Dorsolateral prefrontal cortex (tissue), 122 donors: ENCODE measurements at places on chromosomes 1 and 21.
A peak's percentile ranks its signal among the peaks of the same experiment; 100 is the strongest.

GRCh38 chr1:201370500-201370899 lies 7.0 kb downstream of the TNNT2 start:
- DNase-seq = no peak

GRCh38 chr1:91684481-91685196 lies 184.0 kb downstream of the CDC7 start:
- DNase-seq = no peak

DNA sequence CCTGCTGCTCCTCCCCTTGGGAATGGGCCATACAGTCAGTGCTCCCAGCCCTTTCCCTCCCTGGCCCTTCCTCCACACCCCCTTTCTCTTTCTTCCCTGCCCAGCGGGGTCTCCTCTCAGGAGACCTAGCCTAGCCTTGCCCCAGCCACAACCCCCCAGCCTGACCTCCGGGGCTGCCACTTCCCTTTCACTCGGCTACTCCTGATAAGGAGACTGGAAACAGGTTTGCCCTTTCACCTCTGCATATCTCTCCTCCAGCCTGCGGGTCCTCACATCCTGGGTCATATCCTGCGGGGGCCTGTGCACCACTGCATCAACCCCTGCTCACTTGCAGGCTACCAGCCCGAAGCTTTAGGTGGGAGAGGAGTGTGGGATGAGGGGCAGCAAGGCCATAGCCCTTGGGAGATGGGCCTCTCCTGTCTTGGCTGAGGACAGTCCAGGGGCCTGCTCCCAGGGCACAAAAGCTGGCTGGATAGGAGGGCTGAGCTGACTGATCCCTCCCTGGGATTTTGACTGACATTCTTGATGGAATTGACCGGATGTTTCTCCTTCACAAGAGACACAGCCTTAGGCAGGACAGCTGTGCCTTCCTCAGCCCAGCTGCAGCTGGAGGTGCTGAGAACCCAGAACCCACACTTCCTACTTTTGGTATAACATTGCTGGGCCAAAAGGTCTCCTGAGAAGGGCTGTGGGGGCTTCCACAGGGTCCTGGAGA lies 19.2 kb upstream of the ALX3 start:
- DNase-seq = no peak

DNA sequence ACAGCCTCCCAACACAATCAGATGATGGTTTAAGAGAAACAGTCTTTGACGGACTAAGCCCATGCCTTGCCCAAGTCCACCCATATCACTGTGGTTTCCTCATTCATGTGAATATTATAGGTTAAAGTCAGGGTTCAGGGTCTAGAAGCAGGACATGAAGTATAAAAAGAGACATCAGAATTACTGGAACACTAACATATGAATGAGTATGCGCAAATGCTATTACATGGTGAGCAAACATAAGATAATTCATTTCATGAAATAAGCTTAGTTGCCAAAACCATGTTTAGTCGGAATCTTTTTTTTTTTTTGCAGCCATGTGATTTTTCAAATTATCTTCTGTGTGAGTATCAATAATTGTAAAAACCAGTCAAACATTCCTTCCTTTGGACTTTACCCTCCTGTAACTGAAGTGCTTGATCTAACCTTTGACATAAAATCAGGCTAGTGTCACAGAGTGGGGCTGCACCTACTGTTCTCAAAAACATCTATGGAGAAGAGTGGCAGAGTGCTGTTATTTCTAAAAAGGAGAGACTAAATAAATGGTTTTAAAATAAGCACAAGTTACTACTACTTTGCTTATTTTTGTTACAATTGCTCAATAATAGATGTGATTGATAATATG lies 84.9 kb upstream of the NRIP1 start:
- DNase-seq = no peak

- DNase-seq = no peak
Measured at GRCh38 chr1:40952744-40953315, 26.7 kb upstream of the CTPS1 start.

- no peak for DNase-seq
Measured at GRCh38 chr1:24381256-24381655, 32.3 kb downstream of the STPG1 start.

DNA sequence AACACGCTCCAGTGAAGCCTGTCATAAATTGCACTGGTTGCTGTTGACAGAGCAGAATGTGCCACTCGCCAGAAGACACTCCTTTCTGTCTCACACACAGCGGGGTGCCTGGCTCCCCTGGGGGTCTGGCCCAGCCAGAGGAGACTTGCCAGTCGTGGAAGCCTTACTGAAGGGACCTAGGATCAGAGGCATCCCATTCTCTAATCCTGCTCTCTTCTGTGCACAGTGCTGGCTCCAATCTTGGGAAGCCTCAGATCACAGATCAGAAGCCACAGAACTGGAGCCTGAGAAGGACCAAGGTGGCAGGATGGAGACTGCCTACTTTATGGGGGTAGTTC lies 1.4 kb downstream of the SLC9A1 start:
- no peak for DNase-seq

- DNase-seq = peak; percentile 19
Measured at GRCh38 chr1:176820391-176821031, 344.0 kb downstream of the ASTN1 start.

DNA sequence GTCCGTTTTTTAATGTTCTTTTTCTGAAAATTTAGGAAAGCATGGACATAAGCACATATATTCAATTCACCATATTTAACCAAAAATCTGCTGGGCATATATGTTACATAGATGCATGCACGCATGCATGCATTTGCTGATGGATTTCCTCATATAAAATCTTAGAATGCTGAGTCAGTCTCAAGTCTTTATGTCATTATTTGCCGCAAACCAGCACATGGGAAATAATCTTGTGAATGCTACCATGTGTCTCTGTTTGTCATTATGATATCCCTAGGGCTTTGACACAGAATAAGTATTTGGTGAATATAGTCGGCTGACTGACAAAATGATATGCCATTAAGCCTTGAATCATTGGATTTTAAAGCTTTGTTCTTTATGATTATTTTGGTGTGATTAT lies 776.5 kb downstream of the KCNT2 start:
- no peak for DNase-seq

- no peak for DNase-seq
Measured at GRCh38 chr1:185936641-185937040, 202.4 kb downstream of the HMCN1 start.

- DNase-seq = no peak
Measured at GRCh38 chr1:160626509-160627342, 20.1 kb downstream of the SLAMF1 start.

DNA sequence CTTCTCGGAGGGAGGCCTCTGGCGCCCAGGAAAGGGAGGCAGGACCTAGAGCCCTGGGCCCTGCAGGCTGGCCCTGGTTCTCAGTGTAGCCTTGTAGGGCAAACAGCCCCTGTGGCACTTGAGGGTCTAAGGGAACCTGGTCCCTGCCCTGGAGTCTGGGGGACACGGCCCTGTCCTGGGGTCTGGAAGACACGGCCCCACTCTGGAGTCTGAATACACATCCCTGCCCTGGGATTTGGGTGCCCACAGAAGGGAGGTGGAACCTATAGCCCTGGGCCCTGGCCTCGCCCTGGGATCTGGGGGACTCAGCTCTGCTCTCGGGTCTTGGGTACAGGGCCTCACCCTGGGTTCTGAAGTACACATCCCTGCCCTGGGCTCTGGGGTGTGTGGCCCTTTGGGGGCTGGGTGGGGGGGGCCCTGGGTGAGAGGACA lies 97.9 kb downstream of the OBSCN start:
- peak; percentile 30 for DNase-seq

DNA sequence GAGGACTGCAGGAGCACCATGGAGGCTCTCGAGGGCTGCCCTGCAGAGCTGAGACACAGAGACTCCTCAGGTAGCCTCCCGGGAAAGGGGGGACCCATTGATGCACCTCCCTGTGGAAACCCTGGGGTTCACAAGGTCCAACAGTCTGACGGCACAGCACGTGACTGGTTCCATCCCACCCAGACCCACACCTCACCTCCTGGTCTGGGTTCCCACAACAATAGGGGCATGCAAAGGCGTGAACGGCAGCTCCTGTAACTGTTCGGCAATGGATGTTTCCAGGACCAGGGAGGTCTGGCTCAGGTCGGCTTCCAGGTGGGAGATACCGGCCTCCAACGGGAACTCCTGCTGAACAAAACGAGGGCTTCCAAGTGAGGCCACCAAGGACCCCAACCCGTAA lies 86.8 kb downstream of the NPHP4 start:
- DNase-seq = peak; percentile 6

- DNase-seq = no peak
Measured at GRCh38 chr1:48920851-48921250, 144.2 kb upstream of the BEND5 start.

- peak; percentile 15 for DNase-seq
Measured at GRCh38 chr1:33984906-33985565, 121.2 kb downstream of the HMGB4 start.

- DNase-seq = no peak
Measured at GRCh38 chr1:54971317-54971791, 9.1 kb upstream of the TMEM61 start.

DNA sequence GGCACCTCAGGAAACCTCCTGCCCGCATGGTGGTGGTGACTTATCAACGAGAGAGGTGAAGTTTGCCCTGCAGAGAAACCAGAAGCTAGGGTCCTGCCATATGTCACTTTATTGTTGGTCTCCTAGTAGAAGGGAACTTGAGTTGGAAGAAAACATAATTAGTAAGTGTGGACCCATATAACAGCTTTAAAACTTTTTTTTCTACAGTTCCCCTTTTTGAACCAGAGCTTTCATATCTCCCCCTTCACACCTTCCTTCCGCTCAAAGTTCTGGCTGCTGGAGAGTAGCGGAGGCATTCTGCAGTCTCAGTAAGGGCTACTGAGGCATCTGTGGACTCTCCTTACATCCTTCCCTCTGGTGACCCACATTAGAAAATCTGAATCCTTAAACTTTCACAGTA lies 48.9 kb downstream of the PHC2 start:
- no peak for DNase-seq

- no peak for DNase-seq
Measured at GRCh38 chr1:226404063-226404903, 3.6 kb downstream of the PARP1 start.

DNA sequence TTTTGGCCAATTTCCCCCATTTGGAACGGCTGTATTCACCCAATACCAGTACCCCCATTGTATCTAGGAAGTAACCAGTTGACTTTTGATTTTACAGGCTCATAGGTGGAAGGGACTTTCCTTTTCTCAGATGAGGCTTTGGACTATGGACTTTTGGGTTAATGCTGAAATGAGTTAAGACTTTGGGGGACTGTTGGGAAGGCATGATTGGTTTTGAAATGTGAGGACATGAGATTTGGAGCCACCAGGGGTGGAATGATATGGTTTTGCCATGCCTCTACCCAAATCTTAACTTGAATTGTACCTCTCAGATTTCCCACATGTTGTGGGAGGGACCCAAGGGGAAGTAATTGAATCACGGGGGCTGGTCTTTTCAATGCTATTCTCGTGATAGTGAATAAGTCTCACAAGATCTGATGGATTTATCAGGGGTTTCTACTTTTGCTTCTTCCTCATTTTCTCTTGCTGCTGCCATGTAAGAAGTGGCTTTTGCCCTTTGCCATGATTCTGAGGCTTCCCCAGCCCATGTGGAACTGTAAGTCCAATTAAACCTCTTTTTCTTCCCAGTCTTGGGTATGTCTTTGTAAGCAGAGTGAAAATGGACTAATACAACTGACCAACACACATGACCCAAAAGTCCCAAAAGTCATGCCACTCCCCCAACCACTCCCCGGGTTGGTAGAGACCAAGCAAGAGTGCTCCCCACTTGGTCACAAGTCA lies 35.4 kb upstream of the ZNF496 start:
- no peak for DNase-seq

DNA sequence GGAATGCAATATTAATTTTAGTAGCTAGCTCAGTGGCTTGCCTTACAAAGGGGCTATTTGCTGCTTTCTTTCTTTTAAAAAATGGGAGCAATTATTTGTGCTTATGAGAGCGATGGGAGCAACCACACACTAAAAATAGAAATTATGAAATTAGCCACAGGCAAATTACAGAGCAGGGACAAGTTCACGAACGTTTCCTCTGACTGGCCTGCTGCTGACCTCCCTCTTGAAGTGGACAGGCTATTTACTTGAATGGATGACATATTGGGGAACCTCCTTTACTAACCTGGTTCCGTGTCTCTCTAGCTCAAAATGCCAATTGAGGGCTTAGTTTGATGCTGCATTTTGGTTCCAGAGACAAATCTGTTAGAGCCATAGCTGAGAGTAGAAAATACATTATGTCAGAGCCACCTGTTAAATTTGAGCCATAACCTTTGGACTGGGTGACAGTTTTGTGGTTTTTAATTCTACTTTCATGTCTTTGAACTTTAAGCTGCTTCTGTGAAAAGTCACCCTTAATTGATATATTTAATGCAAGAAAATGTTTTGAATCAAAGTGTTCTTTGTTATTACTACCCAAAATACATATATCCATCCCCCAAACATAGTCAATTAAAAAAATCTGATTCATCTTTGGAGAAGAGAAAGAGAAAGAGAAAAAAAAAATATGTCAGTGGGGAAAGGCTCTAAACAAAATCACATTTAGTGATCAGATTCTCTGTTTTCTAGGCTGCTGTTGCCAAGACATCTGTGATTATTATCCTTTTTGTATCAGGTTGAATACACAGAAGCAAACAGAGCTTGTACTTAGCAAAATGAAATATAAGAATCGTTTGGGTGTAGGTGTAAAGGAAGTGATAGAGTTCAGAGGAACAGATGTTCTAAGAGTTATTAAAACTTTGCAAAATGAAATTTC lies 351.9 kb downstream of the ADGRL2 start:
- DNase-seq = no peak

GRCh38 chr1:236063919-236064673 lies 794 bp downstream of the NID1 start:
- peak; percentile 51 for DNase-seq

- DNase-seq = no peak
Measured at GRCh38 chr1:44947063-44947773, 39.2 kb downstream of the EIF2B3 start.

GRCh38 chr1:177024623-177025022 lies 139.9 kb downstream of the ASTN1 start:
- DNase-seq = no peak

DNA sequence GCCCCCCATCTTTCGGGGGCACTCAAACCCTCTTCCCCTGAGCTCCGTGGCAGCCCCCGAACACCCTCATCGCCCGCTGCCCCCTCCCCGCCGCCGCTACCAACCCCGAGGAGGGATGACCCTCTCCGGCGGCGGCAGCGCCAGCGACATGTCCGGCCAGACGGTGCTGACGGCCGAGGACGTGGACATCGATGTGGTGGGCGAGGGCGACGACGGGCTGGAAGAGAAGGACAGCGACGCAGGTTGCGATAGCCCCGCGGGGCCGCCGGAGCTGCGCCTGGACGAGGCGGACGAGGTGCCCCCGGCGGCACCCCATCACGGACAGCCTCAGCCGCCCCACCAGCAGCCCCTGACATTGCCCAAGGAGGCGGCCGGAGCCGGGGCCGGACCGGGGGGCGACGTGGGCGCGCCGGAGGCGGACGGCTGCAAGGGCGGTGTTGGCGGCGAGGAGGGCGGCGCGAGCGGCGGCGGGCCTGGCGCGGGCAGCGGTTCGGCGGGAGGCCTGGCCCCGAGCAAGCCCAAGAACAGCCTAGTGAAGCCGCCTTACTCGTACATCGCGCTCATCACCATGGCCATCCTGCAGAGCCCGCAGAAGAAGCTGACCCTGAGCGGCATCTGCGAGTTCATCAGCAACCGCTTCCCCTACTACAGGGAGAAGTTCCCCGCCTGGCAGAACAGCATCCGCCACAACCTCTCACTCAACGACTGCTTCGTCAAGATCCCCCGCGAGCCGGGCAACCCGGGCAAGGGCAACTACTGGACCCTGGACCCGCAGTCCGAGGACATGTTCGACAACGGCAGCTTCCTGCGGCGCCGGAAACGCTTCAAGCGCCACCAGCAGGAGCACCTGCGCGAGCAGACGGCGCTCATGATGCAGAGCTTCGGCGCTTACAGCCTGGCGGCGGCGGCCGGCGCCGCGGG lies 837 bp downstream of the FOXD3 start:
- DNase-seq = no peak

GRCh38 chr21:25507522-25507921 lies 99.8 kb downstream of the MRPL39 start:
- DNase-seq = no peak
